Putamen (tissue), 1 donor: ENCODE measurements at places on chromosomes 2 and 18.

GRCh38 chr2:219228911-219229304, 528 bp downstream of the ATG9A start:
- DNase-seq, result no peak

GRCh38 chr2:230408244-230408842, 7.7 kb upstream of the SP100 start:
- no peak for DNase-seq

GRCh38 chr2:235670974-235671787, 177.3 kb downstream of the AGAP1 start:
- no peak for DNase-seq

- DNase-seq, result no peak
These were observed 134.3 kb upstream of the TACR1 start for GRCh38 chr2:75333646-75334045.

GRCh38 chr2:205731583-205731981, 49.3 kb downstream of the NRP2 start:
- no peak for DNase-seq

- no peak for DNase-seq
These were observed 305.3 kb downstream of the NDUFA10 start for GRCh38 chr2:239719791-239720360.

GRCh38 chr2:121018136-121019061, 266.6 kb downstream of the TFCP2L1 start:
- DNase-seq, result no peak

- DNase-seq, result peak; percentile 34
These were observed 168.0 kb downstream of the ASXL3 start for GRCh38 chr18:33745871-33746545.

GRCh38 chr2:96146881-96147592, 1.8 kb upstream of the DUSP2 start:
- DNase-seq, result no peak

DNA sequence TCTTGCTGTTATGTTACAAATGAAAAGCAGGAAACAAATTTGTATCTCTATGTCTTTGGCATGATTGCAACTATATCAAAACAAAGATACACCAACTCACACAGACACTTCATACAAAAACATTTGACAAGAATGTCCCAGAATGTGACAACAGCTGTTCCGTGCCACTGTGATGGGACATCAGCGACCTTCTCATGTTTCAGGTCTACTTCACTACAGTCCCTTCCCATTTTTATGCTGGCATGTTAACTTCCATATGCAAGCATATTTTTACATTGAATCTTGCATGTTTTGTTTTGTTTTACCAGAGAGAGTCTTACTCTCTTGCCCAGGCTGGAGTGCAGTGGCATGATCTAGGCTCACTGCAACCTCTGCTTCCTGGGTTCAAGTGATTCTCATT, 71.2 kb downstream of the STK25 start:
- DNase-seq, result no peak

DNA sequence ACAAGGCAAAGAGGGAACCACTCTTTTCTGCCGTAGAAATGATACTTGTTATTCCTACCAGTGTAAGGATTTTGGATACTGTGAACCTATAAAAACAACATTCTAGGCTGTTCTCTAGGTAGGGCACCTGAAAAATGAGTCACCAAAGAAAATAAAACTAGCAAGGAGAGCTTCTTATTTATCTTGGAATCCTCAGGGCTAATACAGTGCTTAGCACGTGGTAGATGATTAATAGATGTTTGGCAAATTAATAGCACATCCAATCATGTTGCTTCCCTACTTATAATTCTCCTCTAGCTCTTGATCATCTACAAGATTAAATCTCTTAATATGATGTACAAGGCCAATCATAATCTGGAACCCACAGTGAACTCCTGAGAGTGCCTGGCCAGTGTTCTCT, 73.1 kb downstream of the AAK1 start:
- DNase-seq, result no peak

- no peak for DNase-seq
These were observed 4.8 kb upstream of the MRPL44 start for GRCh38 chr2:223952280-223952968.

- DNase-seq, result no peak
These were observed 218.1 kb downstream of the TPGS2 start for GRCh38 chr18:36610661-36611060.

GRCh38 chr2:131154071-131154531, 49.0 kb downstream of the PLEKHB2 start:
- peak; percentile 39 for DNase-seq

DNA sequence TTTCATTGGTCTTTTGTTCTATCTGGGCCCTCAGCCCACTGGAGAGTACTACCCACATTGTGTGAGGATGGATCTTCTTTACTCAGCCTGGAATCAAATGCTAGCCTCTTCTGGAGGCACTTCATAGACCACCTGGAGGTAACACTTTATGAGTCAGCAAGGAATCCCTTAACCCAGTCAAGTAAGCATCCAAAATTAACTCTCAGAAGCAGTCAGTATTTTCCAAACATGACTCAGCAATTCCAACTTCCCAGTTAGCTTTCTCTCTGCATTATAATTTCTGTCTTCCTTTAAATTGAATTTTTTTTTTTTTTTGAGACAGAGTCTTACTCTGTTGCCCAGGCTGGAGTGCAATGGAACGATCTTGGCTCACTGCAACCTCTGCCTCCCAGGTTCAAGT, 142.7 kb downstream of the ACKR3 start:
- no peak for DNase-seq

- no peak for DNase-seq
These were observed 30.1 kb upstream of the TMEM87B start for GRCh38 chr2:112024896-112025491.

- no peak for DNase-seq
These were observed 446 bp upstream of the COPS7B start for GRCh38 chr2:231785822-231786176.

GRCh38 chr2:102504833-102505232, 31.8 kb downstream of the SLC9A4 start:
- DNase-seq, result no peak

- no peak for DNase-seq
These were observed 67.3 kb downstream of the ACKR3 start for GRCh38 chr2:236636714-236637470.

GRCh38 chr2:152350155-152350679, 15.2 kb downstream of the FMNL2 start:
- no peak for DNase-seq

- DNase-seq, result no peak
These were observed 36.7 kb downstream of the INHBB start for GRCh38 chr2:120382541-120383144.

GRCh38 chr2:190666895-190667294, 18.0 kb downstream of the NAB1 start:
- no peak for DNase-seq

- DNase-seq, result no peak
These were observed 206.0 kb upstream of the TNP1 start for GRCh38 chr2:217065695-217066405.

DNA sequence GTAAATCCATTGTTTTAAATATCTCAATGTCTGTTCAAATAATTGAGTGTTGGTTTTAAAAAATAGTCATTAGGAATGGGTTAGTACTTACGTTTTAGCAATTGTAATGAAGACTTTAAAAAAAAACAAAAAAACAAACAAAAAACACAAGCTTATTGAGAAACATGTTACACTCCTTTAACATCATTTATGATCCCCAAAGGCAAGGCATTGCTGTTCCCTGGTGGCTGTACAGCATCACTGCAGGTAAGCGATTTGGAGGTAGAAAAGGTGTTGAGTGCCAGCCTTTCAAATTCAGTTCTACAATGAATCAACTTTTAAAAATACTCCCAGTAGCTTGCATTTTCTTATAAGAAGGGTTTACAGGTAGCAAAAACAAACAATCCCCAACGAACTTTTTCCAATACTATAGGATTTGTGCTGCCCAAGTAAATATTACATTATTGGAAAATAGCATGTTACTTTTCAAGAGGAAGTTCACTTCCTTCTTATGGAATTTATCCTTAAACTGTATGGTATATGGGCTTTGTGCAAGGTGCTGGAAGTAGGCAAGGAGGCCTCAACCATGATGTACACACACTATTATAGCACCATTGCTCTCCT, 27.5 kb downstream of the CNRIP1 start:
- no peak for DNase-seq

GRCh38 chr18:73756256-73757091, 391.2 kb downstream of the FBXO15 start:
- DNase-seq, result no peak

DNA sequence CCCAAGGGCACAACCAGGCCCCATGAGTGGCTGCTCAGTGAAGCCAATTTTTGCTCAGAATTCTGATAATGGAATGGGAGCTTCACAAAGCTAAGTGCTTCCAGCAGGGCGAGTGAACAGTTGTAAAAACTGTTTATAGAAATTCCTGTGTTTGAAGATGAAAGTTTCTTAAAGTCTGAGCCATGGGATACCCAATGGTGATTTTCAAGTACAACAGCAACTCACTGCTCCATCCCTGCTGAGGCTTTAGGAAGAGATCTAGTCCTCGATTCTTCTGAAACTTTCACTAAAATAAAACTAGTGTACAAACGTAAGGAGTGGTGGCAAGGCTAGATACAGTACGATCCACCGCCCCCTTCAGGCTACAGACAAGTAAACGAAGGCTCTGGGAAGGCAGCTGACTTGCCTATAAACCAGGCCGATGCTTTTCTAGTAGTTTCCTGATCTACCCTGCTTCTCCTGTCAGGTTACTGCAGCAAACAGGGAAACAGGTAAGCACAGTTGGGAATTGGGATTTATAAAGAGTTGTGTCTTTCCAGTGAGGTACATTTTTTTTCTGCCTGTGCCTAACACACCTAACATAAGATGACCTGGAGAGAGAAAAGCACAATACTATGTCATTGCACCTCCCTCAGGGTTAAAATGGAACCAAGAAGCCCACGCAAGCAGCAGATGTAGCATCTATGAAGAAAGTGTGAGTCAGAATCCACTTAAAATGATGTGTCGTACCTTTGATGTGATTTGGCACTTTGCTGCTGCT, 108.7 kb downstream of the UXS1 start:
- DNase-seq, result peak; percentile 72

DNA sequence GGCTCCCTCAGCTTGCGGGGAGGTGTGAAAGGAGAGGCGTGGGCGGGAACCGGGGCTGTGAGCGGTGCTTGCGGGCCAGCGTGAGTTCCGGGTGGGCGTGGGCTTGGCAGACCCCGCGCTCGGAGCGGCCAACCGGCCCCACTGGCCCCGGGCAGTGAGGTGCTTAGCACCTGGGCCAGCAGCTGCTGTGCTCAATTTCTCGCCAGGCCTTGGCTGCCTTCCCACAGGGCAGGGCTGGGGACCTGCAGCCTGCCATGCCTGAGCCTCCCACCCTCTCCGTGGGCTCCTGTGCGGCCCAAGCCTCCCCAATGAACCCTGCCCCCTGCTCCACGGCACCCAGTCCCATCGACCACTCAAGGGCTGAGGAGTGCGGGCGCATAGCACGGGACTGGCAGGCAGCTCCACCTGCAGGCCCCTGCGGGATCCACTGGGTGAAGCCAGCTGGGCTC, 48.2 kb downstream of the RNF138 start:
- DNase-seq, result no peak

- no peak for DNase-seq
These were observed 5.6 kb downstream of the ESPNL start for GRCh38 chr2:238105506-238106338.

GRCh38 chr2:202122980-202123720, 50.1 kb downstream of the KIAA2012 start:
- DNase-seq, result peak; percentile 6

DNA sequence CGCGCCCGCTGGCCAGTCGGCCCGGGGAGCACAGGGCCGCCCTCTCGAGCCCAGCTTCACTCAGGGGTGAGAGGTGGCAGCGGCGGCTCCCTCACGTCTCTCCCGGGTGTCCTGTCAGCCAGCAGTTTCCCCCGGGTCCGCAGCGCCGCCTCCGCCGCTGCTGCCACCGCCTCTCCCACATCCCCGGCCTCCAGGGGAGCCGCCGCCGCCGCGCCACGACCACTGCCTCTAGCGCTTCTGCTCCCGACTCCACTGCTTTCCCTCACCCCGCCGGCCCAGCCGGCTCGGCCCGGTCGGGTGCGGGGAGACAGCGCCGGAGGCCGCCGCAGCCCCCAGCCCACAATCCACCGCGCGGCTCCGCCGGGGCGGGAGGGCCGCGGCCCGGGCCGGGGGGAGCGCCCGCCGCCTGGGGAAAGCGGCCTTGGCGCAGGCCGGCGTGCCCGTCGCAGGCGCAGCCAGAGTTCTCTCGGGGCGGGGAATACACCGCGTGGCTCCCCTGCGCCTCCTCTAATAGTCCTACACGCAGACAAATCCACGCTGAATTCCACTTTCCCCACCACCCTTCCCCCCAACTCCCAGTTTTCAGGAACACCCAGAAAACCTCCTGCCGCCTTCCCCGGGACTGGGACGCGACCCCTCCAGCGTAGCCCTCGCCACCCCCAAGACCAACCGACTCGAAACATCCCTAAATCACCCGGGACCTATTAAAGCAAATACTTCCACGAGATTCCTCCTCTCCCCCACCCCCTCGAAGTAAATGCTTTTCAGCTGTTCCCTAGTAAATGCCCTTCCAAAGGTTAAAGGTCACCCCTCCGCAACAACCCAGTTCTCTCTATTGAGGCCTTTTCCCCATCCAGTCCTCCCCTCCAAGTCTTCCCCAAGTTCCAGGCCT, at the start of gene VPS54:
VPS54 (minus strand) TSS at position 346 of the 892 bp plus-strand sequence. CDS start 35,429 bp downstream, outside the sequence.
- peak; percentile 79 for DNase-seq

DNA sequence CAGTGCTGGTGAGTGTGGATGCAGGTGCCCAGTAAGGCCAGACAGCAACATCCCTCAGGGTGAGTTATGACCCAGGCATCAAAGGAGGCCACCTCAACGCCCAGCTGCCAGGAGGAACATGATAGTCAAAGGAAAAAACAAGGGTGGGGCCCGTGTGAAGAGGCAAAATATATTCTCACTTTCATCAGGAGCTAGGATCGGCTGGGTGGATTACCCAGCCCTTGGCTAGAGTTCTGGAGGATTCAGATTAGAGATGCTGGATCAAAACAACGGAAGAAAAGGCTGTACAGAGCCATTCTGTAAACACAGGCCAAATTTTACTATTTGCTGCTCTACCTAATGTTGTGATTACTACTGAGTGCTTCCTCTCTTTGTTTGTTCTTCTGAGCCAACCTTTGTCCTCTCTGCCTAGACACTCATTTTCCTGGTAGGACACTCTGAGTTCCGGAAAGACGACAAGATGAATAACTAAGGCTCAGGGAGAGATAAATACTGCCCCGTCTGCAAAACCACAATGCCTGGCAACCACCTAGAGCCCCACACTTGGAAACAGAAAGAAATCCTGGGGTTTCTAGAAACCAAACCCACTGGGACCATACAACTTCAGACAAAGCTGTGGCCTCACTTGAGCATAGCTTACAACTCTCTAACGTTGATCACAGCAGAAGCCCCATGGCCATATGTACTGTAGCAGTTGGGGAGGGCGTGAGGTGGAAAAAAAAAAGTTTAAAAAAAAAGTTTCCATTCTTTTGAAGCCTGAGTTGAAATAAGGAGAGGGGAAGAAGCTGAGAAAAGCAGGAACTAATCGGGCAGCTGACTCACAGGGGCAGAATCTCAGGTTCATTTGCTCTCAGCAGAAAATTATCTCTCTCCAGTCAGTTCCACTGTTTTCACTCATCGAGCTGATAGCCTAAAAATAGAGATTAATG, 17.8 kb upstream of the PMAIP1 start:
- DNase-seq, result no peak

GRCh38 chr2:96897491-96898134, 27.7 kb upstream of the SEMA4C start:
- DNase-seq, result no peak

GRCh38 chr2:238771218-238771617, 76.7 kb upstream of the TWIST2 start:
- no peak for DNase-seq

- DNase-seq, result no peak
These were observed 18.0 kb downstream of the LRRC30 start for GRCh38 chr18:7248877-7249276.

- DNase-seq, result peak; percentile 53
These were observed 207.5 kb downstream of the SPP2 start for GRCh38 chr2:234257859-234258561.
